ENCODE measurements at places on chromosomes 7 and 10. TPM values are rescaled to one million over a fixed set of nuclear protein-coding genes. Genes with fewer than 3 reads are reported as not detected.
A peak's percentile ranks its signal among the peaks of the same experiment; 100 is the strongest.

The AS3MT gene
- total RNA-seq: 13.9 TPM

The PANK1 gene
- 20.9 TPM for total RNA-seq

The GSTO2 gene
- total RNA-seq: 0.94 TPM

GRCh38 chr7:2109936-2110609 lies 122.7 kb downstream of the MAD1L1 start:
- DNase-seq: no peak

- DNase-seq: no peak
Observed at GRCh38 chr10:16776896-16777295, 40.3 kb downstream of the RSU1 start.

- DNase-seq: no peak
Observed at GRCh38 chr7:34074421-34074820, 169.1 kb downstream of the BMPER start.

DNA sequence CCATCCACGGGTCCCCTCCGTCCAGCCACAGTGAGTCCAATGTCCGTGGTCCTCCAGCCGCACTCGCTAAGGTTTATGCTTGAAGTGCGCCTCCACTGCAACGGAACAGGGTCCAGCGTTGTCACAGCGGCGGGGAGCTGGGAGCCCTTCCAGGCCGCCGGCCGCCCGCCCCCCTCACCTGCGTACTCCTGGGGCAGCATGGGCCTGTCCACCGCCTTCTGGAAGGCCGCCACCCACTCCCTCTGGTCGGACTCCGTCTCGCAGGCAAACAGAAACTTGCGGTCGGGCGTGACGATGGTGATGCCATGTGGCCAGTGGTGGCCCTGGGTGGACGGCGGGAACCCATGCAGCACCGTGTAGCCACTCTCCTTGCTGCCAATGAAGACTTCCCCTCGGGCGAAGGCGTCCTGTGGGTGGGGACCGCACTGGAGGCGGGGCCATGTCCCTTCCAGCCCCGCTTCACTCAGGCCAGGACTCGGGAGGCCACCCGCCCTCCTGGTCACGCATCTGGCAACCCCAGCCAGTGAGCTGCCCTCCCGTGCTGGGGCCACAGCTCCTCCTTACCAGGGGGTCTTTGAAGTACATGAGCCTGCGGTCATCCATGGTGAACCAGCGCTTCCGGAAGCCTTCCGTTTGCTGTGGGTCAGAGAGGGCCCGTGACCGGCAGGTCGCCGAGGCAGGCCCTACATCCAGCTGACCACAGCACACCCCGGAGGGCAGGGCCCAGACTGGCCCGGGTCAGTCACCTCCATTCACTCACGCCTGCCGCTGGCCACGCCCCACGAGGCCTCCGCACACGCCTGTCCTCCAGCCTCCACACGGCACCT lies 22.7 kb downstream of the GET4 start:
- DNase-seq: no peak

DNA sequence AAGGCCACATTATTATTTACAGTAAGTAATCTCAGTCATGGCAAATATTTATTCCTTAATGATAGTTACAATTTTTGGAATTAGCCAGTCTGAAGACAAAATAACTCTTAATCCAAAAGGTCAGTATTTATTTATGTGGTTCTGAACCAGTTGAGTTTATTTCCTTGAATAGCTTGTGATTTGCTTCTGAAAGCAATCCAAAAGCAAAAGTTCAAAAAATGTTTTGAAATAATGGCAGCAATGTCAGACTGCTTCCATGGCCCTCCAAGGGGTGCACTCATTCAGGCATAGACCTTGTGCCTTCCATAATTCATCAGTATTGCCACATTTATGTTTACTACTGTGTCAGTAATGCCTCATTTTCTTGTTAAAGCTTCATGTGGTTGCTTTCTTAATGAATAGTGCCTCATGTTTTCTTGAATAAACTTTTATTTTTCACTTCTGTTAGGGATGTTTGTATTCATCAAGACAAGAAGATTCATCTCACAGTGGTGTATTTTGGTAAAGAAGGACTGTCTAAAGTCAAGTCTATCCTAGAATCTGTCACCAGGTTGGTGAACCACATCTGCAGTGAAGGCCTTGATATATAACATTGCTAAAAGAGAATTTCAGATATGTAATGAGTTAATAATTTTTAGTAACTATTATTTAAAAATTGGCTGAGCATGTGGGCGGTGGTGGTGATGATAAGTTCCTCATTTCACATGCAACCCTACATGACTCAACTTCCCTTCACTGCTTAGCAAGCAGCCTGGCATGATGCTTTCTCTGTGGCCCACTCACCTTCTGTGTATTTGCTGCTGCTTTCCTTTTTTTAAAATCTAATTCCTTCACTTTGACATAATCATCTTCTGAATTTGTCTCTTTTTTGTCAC lies 22.0 kb downstream of the CSGALNACT2 start:
- no peak for DNase-seq

DNA sequence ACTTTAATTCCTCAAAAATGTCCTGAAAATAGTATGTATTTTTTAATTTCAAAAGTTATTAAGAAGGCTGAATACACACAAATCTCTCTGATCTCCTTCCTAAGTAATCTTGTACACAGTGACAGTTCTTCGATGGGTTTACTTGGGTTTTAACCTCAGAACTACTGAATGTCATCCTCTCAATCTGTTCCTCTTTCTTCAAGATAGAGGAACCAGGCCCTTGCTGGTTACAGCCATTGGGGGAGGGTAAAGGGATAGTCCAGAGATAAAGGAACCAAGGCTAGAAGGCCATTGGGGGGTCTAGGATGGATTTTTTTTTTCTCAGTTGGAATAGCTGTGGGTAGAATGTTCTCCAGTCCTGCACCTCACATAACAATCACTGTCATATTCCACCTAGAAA lies 224.9 kb downstream of the SKIDA1 start:
- no peak for DNase-seq

GRCh38 chr10:101939008-101939648 lies 95.5 kb upstream of the KCNIP2 start:
- DNase-seq: no peak

DNA sequence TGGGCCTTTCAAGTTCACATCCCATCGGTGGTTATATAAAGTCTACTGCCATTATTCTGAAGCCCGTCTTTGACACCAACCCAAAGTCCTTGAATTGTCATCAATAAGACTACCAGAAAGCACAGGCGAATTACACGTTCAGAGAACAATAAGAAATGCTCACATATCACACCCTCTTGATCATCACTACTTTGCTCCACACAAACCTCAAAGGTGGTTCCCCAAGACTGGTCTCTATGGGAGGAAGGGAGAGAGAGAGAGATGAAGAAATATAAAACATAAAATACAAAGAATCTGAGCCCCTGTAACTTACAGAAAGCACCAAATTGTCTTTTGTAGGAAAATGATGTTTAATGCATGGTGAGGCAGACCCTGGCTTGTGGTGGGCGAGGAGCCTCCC lies 4.4 kb downstream of the HIPK2 start:
- no peak for DNase-seq

- peak; percentile 11 for DNase-seq
Observed at GRCh38 chr10:42980553-42981357, 96.1 kb upstream of the RET start.

DNA sequence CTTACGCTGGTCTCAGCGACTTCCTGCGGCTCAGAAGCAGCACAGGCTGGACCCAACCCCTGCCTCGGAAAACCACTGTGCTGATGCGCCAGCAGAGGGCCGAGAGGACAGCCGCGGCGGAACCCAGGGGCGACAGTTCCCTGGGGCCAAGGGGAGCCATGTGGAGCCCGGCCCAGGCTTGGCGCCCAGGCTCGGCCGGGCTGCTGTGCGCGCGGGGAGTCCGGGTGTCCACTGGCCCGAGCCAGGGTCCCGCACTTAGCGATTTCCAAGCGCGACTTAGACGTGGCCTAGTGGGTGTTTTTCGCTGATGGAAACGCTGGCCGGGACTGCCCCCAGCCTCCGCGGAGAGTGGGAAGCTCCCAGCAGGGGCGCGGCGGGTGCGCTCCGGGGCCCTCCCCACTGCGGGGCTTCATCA lies 18.6 kb upstream of the ZNF32 start:
- no peak for DNase-seq

- no peak for DNase-seq
Observed at GRCh38 chr10:53508197-53508596, 735.6 kb upstream of the MBL2 start.

DNA sequence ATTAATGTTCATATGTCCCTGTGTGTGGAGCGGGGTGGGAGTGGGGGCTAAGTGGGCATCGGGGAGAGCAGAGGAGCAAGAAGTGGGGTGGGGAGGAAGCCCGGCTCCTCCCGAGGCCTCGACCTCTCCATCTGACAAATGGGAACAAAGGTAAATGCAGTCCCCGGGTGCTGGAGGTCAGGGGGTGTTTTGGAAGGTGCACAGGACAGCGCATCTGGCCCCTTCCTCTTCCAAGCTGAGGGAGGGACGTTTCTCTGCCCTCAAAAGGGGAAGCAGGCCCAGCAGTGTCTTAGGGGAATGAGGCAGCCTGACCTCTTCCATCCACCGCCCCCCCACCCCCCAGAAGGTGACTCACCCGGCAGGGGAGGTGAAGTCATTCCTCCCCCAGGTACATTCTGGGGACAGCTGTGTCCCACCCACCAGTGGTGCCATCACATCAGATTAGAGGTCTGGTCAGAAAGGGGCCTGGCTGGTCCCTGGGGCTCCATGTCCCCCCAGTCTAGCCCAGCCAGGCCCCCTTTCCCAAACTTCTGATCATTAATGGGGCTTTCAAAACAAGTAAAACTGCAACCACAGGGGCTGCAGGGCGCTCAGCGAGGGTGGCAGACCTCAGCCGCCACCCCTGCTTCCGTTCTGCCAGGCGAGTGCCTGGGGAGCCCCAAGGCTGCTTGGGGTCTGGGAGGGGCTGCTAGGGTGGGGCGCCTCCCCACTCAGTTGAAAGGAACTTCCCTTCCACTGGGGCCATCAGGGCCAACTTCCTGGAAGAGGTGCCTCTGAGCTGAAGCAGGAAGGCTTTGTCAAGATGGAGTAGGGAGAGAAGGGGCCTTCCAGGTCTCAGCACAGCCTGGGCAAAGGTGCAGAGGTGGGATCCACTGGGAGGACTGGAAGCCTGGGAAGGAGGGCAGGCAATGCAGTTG lies 10.8 kb downstream of the LFNG start:
- DNase-seq: peak; percentile 82

DNA sequence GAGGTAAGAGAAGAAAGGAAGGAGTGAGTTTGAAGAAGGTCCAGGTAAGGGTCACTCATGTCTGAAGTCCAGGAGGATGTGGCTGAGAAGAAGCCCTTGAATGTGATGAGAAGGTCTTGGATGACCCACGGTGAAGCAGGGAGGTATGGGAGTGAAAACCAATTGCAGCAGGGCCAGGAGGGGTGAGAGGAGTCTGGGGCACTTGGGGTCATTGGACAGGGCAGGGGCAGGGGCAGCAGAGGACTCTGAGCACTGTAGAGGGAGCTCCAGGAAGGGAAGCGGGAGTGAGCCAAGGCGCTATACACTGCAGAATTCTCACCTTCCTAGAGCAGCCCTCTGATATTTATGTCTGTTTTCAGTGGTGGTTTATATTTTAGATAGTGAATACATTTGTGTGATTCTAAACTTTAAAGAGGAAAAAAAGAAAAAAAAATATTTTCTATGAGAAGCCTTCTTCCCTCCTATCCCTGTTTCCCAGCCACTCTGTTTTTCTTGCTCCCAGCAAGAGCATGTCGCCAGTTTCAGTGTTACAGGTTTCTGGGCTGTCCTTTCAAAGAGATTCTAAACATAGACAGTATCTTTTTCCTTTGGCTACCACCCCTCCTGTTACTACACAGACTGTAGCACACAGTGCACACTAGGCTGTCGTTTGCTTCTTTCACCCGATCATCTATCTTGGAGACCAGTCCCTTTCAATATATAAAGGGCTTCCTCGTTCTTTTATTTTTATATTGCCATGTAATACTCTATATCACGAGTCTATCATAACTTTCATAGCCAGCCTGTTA lies 24.5 kb downstream of the BLVRA start:
- DNase-seq: no peak

DNA sequence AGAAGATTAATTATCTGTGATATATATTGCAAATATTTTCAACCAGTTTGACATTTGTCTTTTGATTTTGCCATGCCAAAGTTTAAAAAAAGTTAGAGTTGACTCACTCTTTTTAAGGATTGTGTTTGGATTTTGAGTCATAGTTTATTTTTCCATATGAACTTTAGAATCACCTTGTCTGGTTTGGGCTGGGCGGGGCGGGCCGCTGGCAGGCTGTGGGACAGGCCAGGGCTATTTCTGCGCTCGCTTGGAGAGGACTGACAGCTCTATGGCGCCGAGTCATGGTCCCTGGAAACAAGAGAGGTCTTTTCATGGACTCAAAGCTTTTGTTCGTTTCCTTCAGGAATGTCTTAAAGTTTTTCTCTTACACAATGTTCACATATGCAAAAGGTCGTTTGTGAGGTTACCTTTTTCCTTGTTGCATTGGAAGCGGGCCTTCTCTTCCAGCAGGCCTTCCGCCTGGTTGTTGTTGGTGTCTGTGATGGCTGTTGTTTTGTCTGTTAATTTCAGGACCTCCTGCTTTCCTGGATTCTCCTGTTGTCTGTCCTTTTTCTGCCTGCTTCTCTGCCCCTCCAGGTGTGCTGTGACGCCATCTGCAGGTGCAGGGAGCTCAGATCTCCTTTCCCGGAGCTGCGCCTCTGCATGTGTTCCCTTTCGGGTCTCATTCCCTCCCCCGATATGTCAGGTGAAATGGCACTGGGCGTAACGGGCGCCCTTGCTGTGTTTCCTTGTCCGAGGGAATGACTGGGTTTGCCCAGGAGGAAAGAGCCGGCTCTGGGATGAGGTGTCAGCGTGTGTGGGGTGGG lies 53.8 kb downstream of the INPP5A start:
- DNase-seq: peak; percentile 72

- DNase-seq: no peak
Observed at GRCh38 chr10:70649526-70649925, 22.8 kb upstream of the ADAMTS14 start.

DNA sequence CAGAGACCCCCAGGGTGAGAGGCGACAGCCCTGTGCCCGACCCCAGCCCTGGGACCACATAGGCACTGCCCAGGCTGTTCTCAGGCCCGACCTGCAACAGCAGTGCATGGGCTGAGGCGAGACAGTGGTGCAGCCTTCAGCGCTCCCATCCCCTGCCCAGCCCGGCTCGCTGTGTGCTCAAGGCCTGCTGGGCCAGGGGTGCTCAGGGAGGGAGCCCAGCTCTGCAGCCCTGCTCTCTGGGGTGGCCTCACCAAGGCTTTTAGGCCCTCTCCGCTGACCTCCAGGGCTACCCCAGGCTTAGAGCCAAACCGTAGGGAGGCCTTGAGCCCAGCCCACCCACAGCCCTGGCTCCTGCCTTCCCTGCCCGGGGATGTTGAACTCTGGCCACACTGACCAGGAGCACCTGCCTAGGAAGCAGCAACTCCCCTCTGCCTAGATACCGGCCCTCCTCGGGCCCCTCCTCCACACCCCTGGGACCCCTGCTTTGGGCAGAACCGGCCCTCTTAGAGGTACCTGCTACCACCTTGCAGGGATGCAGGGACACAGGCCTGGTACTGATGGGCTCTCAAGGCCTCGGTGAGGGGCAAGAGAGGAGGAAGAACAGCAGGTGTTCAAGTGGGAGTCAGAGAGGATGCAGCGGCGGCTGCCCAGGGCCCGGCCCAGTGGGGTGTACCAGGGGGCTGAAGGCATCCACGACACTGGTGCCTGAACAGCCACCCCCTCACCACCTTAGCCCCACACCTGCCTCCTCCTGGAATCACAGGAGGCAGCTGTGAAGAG lies 231.5 kb downstream of the ELFN1 start:
- DNase-seq: no peak

- DNase-seq: no peak
Observed at GRCh38 chr10:98469001-98469931, 22.5 kb upstream of the HPS1 start.
